ENCODE measurements at places on chromosomes 13 and 19. TPM values are rescaled to one million over a fixed set of nuclear protein-coding genes. Genes with fewer than 3 reads are reported as not detected.
A peak's percentile ranks its signal among the peaks of the same experiment; 100 is the strongest.

DNAAF3 gene
- 65.0 TPM for polyA plus RNA-seq

RNF225 gene
- polyA plus RNA-seq = not detected

ZNF610 gene
- not detected for polyA plus RNA-seq

SNAPC2 gene
- polyA plus RNA-seq = 34.4 TPM

DCT gene
- polyA plus RNA-seq = 0.55 TPM

DNA sequence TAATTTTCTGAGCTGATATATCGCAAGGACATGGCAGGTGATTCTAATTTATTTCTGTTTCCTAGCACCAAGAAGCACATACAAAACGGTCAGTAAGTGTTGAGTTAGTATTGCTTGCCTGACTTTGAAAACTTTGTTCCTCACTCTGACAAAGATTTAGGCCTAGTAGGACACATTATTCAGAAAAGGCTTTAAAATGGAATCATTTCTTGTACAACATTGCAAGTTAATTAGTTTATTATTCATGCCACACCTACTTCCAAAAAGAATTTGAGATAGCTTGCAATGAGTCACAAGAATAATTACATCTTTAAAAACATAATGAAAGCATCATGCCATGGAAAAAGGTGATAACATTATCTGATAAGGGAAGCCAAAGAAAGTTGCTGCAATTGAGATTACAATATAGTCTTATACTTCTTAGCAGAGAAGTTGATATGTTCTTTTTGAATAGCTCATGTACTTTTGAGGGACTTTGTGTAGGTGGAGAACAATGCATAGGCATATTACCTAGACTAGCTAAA, 474.2 kb downstream of the KLF5 start:
- no peak for DNase-seq

DNA sequence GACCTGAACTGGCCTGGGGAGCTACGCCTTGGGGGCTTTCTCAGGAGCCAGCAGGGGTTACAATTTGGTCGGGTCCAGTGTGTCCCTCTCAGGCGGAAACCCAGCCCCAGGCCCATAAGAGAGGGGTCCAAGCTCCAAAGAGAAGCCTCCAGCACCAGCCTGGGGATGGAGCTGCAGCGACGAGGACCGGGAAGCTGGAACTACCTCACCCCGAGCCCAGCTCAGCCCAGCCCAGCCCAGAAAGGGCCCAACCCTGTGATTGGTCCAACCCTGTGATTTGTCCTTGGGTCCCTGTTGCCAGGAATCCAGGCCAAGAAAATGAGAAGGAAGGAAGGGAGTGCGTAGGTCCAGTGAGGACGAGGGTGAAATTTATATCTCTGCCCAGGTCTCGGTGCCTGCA, 24.1 kb downstream of the CLEC4M start:
- no peak for DNase-seq

GRCh38 chr19:39704181-39705044, at the start of gene LGALS14:
TSS of gene LGALS14 (plus strand) at chr19:39704481. CDS start at chr19:39704529, 48 bp downstream.
- no peak for DNase-seq

GRCh38 chr13:113835461-113836270, 28.2 kb downstream of the GAS6 start:
- DNase-seq = no peak

GRCh38 chr19:49020342-49020741, 3.5 kb upstream of the LHB start:
- DNase-seq = no peak

- no peak for DNase-seq
These were observed 48.9 kb downstream of the PTPRS start for GRCh38 chr19:5291588-5292193.

DNA sequence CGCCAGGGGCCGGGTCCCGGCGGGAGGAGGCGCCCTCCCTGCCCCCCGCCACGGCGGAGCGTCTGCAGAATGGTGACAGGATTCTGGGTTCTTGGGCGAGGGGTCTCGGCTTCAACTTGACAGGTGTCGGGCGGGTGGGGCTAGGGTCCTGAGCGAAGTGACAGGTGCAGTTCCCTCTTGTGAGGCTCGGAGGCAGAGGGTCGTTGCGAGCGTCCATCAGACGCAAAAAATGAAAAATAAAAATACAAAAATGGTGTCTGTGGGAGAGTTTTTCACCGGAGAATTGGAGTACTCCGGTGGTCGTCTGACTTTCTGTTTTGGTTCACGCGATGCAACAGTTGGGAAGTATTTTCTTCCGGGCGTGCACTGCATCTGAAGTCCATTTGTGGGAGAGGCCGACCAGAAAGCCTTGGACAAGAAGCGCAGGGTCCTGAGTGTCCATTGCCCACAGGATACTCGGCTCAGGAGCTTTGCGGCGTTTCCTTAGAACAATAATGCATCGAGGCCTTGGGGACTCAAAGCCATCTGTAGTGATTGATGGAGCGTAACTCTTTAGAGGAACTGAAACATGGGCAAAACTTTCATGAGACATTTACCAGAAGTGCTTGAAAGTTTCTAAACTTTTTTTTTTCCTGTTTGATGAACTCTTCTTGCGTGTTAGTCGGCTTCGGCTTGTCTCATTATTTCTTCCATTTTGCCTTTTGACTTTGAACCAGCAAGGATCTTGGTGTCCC, 759 bp downstream of the RB1 start:
- peak; percentile 11 for DNase-seq

GRCh38 chr13:28843639-28844038, 23.5 kb downstream of the MTUS2 start:
- no peak for DNase-seq

- DNase-seq = no peak
These were observed 129.8 kb downstream of the DLEU7 start for GRCh38 chr13:50713523-50714248.

- no peak for DNase-seq
These were observed 9.0 kb downstream of the NFIX start for GRCh38 chr19:13004273-13004672.

DNA sequence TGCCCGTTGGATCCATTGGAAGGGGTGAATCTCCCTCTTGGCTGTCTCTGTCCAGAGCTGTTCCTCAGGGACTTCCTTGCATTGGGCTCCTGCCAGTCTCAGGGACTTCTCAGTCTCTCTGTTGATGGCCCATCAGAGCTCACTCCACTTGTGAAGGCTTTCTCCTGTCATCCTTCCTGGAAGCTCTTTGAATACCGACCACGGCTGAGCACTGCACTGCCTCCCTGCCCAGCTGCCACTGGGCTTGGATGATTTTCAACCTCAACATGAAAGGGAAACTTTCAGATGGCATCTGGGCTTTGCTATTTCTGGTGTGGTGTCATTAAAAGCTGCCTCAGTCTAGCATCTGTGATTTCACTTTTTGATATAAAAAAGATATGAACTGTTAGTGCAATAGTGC, 66.1 kb upstream of the ANKRD10 start:
- DNase-seq = no peak

DNA sequence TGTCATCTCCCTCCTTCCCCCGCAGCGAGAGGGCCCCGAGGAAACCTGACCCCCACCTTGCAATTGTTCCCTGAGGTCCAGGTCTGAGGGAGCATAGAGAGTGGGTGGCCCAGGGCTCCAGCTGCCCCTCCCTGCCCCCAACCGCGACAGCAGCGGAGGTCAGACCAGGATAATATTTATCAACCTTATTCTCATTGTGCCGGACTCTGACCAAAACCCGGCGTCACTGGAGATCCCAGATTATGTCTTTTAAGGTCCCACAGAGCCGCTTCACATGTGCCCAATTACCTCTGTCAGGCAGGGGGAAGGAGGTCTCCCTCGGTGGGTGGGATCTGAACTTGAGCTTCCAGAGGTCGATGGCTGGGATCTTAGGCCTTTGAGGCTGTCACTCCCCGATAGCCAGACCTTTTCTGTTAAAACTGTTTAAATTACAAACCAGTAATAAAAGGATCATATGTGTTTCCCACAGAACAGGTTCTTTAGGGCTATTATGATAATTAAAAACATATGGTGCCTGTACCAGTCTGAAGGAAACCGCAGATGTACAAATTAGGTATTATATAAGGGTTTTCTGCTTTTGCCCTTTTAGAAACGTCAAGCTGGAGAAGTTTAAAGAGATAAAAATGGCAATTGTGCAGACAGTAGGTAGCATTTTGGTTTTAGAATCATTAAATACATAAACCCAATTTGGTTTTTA, 195.5 kb downstream of the ZNF536 start:
- DNase-seq = no peak
